H9 (cell line): ENCODE measurements at places on chromosomes 6 and 20.

DNA sequence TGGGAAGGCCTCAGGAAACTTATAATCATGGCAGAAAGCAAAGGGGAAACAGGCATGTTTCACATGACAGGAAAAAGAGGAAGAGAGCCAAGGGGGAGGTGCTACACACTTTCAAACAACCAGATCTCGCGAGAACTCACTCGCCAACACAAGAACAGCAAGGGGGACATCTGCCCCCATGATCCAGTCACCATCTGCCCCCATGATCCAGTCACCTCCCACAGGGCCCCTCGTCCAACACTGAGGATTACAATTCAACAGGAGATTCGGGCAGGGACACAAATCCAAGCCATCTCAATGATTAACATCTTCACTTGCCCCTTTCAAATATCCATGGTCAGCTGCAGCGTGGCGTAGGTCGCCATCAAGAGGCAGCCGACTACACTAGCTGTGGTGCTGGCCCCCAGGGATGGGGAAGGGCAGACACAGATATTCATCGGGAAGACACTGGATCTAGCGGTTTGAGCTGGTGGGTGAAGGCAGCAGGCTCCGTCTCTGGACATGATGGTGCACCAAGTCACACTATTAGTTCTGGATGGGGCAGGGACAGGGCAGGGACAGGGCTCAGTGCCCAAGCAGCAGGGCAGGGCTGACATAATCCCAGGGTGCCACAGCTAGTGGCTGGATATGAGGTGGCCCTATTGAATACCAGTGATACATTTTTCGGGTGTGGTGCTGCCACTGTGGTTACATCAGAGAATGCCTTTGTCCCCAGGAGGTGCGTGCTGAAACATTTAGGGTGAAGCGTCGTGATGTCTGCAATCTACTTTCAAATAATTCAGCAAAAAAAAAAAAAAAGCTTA, 31.6 kb downstream of the TUBB2B start:
- DNase-seq = peak; percentile 76

DNA sequence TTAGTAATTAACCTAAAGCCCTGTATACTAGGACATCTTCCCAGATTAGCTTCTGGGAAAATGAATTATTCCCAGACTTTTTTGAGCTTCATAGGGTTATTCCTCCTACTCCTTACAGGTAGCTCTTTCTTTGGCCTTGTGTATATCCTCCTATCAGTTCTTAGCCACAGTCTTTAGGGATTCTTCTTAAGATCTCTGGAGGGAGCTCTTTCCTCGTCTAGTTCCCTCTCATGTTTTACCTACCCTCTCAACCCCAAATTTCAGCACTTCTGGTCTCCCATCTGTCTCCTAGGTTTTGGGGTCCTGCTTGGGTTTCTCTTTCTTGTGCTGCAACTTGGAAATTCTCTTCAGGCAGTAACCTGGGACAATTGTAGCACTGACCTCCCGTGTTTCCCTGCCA, 46.4 kb upstream of the SLC35B3 start:
- no peak for DNase-seq

GRCh38 chr6:52176550-52176949, 9.6 kb upstream of the IL17A start:
- DNase-seq = no peak

GRCh38 chr6:25193460-25194171, 85.6 kb upstream of the CARMIL1 start:
- no peak for DNase-seq

DNA sequence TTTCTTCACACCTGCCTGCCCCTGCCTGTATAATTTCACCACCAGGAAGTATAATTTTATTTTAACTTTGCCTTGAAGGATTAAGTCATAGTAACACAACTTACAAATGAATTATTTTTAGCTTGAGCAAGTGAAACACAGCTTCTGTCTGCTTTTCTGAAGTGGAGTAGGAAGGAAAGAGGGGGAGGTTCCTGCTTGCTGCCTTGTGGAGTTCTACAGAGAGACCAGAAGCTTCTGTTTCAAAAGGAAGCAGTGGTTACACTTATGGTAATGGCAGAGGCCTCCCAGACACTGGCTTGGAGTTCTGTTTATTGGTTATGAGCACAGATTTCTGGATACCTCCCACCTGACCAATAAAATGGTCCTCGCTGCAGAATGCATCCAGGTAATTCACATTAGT, 159.6 kb downstream of the TMEM200A start:
- no peak for DNase-seq
